ENCODE measurements at places on chromosomes 5 and 9.

- DNase-seq: no peak
Observed at GRCh38 chr5:179505636-179506261, 44.6 kb upstream of the RUFY1 start.

- DNase-seq: no peak
Observed at GRCh38 chr5:84181093-84181492, 203.6 kb downstream of the EDIL3 start.

- no peak for DNase-seq
Observed at GRCh38 chr5:3597167-3598007, 1.8 kb downstream of the IRX1 start.

GRCh38 chr9:4980086-4980727, 4.9 kb upstream of the JAK2 start:
- DNase-seq: no peak

DNA sequence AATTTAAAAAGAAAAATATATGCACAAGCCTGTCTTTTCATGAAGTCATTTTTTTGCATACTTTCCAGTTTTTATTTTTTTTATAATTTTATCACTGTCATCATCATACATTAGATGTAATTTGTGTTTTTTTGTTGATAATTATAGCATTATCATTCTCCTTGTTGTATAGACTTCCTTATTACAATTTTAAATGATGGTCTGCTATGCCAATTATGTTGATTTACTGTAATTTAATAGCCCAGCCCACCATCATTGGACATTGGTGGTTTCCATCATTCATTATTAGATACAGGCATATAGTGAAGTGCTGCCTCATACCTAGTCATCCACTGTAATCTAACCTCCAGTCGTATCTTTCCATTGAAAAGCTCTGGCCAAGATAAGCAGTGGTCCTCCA, 3.8 kb upstream of the TJP2 start:
- no peak for DNase-seq

DNA sequence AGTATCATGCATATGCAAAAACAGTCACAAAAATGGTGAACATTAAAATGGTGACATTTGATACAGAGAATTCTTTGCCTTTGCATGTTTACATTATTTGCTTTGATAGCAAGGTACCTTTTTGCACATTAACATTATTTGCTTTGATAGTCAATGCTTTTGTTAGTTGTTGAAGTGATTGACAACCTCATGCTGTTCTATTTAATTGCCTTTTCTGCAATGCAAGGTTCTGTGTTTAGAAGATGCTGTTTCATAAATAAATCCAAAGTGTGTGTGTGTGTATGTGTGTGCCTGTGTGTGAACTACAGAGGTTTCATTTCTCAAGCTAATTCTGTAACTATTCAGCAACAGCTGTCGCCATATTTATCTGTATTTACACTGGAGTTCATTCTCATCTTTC, 668.7 kb downstream of the NR2F1-AS1 start:
- no peak for DNase-seq

GRCh38 chr9:37994639-37995347, 74.2 kb downstream of the SHB start:
- DNase-seq: peak; percentile 91

DNA sequence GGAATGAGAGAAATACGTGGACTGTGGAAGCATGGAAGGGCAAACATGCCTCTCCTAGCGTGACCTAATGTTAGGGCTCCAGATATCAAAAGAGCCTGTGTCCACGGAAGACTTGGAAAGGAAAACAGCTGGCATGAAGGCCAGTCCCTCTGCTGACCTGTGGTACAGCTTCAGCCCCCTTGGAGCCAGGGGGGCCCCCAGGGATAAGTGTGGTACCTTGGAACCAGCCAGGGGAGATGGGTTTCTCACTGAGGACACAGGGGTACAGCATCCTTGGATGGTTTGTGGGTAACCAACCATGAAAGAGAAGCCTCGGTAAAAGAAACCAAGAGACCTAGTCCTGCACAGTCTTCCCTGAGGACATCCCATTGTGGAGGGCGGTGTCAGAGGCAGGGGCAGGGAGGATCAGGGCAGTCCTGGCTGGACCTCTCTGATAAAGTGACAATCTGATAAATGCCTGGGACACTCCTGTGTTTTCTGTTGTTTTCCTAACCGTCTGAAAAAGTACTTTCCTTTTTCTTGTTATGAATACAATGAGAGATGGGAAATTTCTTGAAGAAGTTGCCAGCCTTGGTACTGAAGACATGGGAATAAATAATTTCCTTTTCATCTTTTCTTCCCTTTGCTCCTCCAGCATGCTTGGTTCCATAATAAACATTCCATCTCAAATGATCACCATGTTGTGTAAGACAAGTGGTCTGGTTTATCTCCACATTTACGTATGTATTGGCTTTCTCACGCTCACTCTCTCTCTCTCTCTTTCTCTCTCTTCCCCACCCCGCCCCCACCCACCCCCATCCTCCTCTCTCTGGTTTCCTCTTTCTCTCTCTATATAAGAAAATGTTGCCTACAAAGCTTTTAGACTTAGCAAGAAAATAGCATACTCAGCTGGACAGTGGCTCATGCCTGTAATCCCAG, 102.1 kb downstream of the SUSD1 start:
- DNase-seq: no peak

DNA sequence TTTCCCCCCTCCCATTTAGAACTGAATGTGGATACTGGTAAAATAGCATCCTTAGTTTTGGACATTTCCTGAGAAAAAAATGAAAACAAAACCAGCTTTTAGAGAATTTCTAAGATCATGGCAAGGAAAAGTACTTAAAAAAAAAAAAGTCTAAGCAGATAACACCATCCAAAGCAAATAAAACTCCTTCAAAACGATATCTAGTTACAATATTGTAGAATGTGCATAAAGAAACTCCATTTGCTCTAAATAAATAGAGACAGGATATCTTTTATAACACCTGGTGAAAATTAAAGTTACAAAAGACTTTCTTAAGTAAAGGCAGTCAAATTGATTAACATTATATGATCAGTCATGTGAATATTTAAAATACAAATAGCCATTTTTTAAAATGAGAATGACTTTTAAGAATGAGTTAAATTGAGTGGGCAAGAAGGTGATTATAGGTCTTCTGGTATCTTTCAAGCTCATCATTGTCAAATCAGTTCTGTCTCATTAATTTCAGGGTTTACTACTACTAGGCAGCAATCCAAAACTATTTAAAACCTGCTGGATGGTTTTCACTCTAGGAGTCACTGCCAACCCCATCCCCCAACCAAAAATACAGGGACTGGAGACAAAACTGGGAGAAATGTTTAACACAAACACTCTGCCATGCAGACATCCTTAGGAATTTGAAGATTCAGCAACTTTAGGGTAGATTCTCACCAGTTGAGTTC, 382.6 kb downstream of the ADGRV1 start:
- DNase-seq: peak; percentile 45

DNA sequence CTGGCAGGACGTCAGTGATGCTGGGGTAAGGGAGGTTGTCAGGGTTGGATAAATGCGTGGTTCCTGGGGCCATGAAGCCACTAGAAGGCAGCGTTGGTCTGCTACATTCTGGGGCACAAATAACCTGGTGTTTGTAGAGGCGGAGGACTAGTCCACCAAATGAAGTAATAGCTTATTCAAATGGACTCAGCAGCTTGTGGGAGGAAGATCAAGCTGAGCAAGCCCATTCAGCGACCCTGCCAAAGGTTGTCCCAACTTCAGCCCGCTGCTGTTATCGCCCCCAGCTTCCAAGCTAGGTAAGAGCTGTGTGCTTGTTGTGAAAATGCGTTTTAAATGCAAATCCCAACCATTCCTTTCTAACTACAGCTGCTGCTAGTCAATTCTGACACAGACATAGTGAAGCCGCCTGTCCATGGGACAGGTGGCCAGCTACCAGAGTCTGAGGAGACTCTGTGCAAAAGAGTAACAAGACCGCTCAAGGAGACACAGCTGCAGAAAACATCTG, 7.6 kb upstream of the FAM240B start:
- DNase-seq: peak; percentile 26

GRCh38 chr5:61624553-61625136, 292.6 kb downstream of the ZSWIM6 start:
- no peak for DNase-seq

DNA sequence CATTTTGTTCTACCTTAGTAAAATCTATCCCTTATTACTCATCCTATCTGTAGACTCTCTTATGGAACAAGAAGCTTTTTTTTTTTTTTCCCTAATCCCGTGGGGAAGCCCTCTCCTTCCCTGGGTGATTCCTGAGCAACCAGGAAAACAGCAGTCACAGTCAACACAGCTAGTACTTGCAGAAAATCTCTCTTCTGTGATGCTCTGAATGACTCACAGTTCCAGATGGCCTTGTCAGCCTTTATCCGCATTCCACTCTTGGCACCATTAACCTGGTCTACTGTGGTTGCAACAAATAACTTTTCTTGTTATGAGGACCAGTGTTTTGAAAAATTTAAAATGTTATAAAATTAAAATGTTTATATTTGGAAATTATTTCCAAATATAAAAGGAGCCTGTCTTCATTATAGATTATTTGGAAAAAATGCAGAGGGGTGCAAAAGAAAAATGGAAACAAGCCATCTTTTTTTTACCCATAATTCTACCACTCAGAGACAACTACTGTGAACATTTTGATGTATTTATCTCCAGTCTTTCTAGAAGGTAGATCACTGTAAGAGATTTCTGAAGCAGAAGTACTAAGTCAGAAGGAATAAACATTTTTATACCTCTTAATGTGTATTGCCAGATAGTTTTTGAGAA, 486.7 kb downstream of the RAB3C start:
- DNase-seq: no peak

DNA sequence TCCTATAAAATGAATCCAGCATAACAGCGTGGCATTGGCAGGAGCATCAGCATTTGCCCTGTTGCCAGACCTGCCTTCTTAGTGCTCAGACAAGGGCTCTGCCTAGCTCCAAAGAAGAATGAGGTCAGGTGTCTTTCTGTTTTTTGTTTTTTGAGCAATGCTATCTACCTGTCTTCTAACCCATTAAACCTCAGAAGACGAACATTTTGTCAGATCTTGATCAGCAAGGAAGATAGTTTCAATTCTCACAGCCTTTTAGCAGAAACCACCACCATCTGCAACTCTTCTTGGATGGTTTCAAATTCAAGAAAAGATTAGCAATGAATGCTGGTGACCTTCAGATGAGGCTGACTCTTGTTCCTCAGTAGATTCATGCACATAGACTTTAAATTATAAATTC, 103.5 kb upstream of the IQGAP2 start:
- DNase-seq: no peak

DNA sequence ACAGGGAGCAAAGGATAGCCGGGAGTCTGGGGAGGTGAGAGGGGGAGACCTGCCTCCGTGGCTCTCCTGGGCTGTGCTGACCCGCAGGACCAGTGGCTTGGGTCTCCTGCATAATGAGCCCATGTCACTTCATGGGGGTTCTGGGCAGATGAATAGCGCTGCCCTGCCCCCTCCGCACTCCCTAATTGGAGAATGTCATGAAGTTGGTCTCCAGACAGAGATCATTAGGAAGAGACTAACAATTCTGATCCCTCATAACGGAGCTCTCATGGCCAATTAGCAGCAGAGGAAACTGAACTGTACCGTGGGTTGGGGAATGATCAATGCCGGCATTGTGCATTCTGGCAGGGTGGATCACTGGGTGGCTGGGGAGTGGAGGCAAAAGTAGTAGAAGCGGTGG, 186.1 kb downstream of the FSTL4 start:
- no peak for DNase-seq

DNA sequence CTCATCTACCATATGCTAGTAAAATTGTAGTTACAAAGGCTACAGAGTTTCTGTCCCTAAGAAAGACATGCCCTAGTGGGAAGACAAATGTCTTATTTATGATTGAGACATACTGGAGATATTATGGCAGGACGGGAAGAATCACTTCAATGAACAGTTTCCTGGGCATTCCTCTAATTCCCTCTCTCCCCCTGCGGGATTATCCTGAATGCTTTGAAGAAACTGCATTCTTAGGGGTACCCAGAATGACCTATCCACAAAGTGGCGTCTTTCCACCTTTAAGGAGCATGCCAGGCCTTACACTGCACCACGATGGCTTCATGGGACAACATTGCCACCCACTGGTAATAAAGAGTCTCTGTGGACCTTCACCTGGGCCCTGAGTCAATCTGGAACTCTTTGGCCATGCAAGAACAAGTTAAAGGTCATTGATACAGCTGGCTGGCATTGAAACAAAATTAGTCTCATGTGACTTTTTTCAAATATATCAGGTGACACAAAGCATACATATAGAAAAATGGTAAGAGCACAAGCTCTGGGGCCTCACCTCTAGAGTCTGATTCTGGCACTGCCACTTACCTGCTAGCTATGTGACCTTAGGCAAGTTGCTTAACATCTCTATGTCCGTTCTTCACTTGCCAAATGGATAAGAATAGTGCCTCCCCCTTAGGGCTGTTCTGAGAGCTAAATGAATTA, 32.0 kb downstream of the ANKRD55 start:
- DNase-seq: peak; percentile 6

- no peak for DNase-seq
Observed at GRCh38 chr9:113570106-113570505, 106.6 kb downstream of the RGS3 start.

DNA sequence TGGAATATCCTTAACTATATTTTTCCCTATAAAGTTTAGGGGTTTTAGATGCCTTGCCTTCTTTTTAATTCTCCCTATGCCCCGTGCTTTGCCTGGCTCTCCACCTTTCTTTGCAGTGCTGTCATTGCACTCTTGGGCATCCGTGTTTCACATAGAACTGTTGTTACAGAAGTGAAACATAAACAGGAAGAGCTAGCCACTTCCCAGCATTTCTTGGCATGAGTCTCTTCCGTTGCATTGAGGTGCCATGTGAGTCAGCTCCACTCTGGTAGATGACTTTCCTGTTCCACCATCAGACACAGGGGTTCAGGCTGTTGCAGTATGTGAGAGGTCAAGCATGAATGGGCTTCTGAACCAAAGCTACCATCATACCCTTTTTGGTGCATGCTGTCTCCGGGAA, 73.4 kb downstream of the ANGPTL2 start:
- no peak for DNase-seq

GRCh38 chr9:27261517-27262211, 35.3 kb downstream of the EQTN start:
- no peak for DNase-seq

GRCh38 chr9:70607329-70607728, 192.9 kb upstream of the KLF9 start:
- DNase-seq: no peak

DNA sequence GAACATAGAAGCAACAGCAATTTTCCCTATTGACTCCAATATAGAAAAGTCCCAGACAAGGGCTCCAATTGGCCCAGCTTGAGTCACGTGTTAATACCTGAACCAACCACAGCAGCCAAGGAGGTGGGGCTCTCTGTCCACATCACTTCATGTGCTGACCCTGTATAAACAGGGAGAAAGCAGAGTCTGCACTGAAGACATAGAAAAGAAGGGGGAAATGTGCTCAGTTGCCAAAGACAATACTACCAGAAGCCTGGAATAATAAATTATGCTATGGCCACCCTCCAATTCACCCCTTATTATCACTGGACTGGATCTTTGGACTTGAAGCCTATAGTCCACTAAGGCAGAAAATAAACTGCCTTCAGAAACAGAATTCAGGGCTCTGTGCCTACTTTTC, 275.4 kb downstream of the EPB41L4A start:
- no peak for DNase-seq

DNA sequence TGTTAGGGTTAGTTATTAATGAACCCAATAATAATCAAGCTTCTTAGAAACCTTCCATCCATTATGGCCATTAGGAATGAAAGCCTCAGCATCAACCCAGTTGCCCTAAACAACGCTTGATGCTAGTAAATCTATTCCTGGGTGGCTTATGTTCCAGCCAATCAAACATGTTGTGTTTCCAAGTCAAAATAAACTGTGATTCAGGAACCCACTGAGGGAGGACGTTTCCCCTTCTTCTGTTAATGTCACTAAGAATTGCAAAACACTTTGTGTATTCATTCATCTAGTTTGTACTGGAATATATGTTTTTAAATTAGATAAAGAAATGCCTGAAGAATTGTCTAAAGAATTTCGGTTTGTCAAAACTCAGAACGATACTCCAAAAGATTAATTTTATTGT, 142.5 kb upstream of the MSX2 start:
- no peak for DNase-seq

Data from NCI-H2081 (cell line).